Muscle of leg (tissue), 16 donors: ENCODE measurements at places on chromosomes 3 and 15. TPM values are rescaled to one million over a fixed set of nuclear protein-coding genes. Genes with fewer than 3 reads are reported as not detected.
A peak's percentile ranks its signal among the peaks of the same experiment; 100 is the strongest.

TMEM212 gene
- polyA plus RNA-seq: 0.15 TPM

DNA sequence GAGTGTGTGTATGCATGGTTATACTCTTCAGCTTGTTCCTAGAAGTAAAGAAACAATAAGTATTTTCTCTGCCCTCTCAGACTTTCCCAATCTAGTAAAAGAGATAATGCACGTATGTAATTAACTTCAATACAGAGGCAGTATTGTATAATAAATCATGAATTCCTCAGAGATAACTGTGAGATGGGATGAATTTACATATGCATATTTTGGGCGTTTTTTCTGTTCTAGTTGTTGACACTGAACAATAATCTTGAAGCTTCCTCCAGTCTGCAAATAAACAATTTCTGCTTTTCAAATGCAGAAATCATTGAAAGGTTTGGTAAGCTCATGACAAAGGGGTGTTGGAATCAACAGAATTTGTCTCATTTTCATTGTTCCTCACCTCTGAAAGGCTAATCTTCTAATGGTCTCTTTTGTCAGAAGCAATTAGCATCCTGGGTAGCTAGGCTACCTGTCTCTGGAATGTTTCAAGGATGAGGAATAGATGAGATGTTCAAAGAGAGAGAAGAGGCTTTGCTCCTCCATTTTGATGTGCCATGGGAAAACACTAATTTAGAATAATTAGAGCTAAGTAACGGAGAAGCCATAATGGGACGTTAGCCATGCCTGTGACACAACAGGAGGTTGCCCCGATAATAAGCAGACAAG, 43.3 kb upstream of the SIAH2 start:
- no peak for DNase-seq

DNA sequence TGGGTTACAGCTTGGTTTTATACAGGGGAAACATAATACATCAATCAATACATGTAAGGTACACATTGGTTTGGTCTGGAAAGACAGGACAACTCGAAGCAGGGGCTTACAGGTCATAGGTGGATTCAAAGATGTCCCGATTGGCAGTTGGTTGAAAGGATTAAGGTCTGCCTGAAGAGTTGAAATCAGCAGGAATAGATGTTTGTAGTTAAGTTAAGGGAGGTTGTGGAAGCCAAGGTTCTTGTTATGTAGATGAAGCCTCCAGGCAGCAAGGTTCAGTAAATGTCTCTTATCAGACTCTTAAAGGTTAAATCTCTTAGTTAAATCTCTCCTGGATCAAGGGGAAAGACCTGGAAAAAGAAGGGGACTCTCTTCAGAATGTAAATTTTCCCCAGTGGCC, 58.4 kb upstream of the MINAR1 start:
- DNase-seq: no peak

- no peak for DNase-seq
Measured at GRCh38 chr3:134594331-134594741, 56.5 kb downstream of the KY start.

GRCh38 chr15:75483106-75483505, 31.6 kb upstream of the SIN3A start:
- no peak for DNase-seq

DNA sequence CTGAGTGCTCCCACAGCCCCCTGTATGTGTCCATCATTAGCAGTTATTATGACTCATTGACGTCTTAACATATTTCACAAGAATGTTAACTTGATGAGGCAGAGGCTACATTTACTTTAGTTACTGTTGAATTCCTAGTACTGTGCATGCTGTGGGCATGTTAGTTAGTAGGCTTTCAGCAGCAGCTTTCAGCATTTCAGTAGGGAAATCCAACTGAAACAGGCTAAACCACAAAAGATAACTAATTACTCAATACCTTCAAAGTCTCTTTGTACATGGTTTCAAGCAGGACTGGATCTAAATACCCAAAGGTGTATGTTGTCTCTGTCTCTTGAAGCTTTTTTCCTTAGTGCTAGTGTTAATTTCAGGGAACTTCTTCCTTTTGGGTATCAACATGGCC, 229.9 kb upstream of the SUCLG2 start:
- no peak for DNase-seq

DNA sequence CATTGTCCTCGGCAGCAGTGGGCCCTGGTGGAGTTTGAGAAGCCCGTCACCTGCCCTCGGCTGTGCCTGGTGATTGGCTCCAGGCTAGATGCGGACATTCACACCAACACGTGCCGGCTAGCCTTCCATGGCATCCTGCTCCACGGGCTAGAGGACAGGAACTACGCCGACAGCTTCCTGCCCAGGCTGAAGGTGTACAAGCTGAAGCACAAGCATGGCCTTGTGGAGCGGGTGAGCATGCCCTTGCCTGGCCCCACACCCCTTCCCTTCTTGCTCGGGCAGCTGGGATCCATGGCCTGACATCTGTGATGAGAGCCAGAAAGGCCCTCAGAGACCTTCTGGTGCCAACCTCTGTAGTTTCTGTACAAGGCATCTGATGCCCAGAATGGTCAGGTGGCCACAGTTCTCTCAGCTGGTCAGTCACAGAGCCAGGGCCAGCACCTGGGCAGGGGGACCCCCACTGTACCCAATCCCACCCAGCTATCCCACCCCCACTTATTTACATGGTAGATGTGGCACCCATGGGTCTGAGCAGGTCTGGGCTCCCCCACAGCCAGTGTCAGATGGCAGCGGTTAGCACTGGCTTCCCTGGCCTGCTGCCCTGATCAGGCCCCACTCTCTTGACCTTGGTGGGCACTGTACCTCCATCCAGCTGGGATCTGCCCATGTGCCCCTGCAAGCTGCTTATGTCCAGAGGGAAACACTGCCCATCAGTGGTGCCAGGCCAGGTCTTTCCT, 124.9 kb downstream of the DNAJB8 start:
- DNase-seq: peak; percentile 8
